ENCODE measurements at places on chromosomes 3 and 15. TPM values are rescaled to one million over a fixed set of nuclear protein-coding genes. Genes with fewer than 3 reads are reported as not detected.

Gene A4GNT
- not detected for total RNA-seq

Gene NDUFB4
- 20.8 TPM for total RNA-seq

DNA sequence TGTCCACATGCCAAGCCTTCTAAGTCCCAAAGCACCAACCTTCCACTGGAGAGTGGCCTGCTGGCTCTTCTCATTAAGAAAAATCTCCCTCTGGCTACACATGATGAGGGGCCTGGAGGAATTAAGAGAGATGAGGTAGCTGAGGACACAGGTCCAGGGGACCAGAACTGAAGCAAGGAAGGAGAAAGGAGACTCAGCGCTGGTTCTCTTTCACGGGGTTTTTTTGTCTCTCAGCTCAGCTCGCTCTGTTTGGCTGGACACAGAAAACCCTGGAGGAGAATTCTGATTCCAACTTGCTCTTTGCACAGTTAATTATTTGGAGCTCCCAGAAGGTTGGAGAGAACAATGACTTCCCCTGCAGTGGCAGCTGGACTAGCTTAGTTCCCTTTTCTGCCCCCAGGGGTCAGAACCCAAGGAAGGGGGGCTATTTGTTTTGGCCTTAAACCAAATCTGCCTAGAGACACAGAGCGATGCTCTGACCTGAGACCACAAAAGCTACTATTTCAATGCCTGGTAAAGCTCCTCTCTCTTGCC is 507.6 kb downstream of the FHIT start:
- DNase-seq = no peak

GRCh38 chr3:154496540-154496939 is 66.5 kb upstream of the GPR149 start:
- no peak for DNase-seq

DNA sequence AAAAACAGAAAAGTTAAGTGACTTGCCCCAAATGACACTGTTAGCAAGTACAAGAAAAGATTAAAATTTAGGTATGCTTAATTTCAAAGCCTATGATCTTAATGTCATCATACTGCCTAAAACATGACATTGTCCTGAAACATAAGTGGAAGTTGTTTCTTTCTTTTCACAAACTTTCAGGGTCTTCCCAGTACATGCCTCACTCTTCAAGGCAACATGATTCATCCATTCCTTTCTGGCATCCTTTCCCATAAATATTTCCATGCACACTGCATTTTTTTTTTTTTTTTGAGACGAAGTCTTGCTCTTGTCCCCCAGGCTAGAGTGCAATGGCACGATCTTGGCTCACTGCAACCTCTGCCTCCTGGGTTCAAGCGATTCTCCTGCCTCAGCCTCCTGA is 42.5 kb upstream of the KPNA4 start:
- no peak for DNase-seq

GRCh38 chr3:30167541-30168011 is 438.8 kb upstream of the TGFBR2 start:
- no peak for DNase-seq

Gene DNAJA4
- 0.90 TPM for total RNA-seq

Gene FOXB1
- not detected for total RNA-seq

- DNase-seq = no peak
Measured at GRCh38 chr3:153277029-153277428, 115.0 kb downstream of the RAP2B start.

DNA sequence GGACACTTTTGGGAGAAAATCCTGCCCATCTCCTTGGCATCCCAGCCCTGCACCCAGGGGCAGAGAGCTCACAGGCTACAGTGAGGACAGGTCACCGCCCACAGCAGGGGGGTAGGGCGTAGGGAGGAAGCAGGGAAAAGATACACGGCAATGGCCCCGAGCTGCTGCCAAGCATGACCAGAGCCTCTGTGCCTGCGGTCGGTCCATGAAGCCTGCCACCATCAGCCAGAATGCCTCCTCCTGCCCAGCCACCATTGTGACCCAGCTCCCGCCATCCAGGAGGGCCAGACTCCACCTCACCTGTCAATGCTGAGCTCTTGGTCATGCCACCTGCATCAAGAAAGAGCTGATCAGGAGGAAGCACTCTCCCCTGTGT is 230.7 kb downstream of the VPS13C start:
- DNase-seq = no peak

- no peak for DNase-seq
Measured at GRCh38 chr3:64431526-64432091, 206.3 kb upstream of the PRICKLE2 start.

- no peak for DNase-seq
Measured at GRCh38 chr3:13533885-13534301, 15.0 kb upstream of the FBLN2 start.

DNA sequence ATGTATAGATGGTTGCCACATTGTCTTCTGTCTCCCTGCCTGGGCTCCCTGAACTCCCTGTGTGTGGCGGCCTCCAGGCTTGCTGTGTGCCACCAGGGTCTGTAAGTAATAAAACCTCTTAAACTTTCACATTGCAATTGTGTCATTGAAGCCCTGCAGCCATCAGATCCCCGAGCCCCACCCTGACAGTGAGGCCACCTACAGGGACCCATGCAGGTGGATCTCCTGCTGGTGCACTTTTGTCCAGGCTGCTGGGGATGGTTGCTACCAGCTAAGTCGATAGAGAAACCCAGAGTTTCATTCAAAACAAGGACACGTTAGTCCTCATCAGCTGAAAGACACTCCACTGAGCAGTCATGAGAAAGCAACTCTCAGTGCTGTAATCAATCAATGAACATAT is 133.6 kb upstream of the PRICKLE2 start:
- no peak for DNase-seq

Gene GOLGA6D
- total RNA-seq = not detected
